Stimulated activated CD4-positive, alpha-beta T cell treated with anti-CD3 and anti-CD28 coated beads, Interleukin-4, amount 100 ng/mL, for 48 hours (primary cell): ENCODE measurements at places on chromosomes 3 and 15.

- DNase-seq, result no peak
These were observed 88.2 kb downstream of the UNC13C start for GRCh38 chr15:54066403-54066802.

DNA sequence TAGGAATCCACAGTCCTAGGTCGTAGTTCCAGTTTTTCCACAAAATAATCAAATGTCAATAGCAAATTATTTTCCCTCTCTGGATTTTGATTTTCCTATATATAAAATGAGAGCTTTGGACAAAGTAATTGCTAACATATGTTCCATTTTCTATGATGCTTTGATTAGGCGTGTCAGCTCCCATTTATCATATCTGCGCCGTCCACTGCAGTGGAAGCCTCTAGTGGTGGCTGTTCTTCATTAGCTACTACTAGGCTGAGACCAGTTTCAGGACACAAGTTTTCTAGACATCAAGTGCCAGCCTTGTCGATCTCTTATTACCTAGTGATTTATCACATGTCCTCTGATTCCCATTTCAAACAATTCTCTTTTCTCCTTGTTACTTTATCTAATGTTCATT, 271.5 kb downstream of the TUSC7 start:
- DNase-seq, result no peak

- DNase-seq, result no peak
These were observed 314.0 kb upstream of the THBS1 start for GRCh38 chr15:39266890-39267289.

DNA sequence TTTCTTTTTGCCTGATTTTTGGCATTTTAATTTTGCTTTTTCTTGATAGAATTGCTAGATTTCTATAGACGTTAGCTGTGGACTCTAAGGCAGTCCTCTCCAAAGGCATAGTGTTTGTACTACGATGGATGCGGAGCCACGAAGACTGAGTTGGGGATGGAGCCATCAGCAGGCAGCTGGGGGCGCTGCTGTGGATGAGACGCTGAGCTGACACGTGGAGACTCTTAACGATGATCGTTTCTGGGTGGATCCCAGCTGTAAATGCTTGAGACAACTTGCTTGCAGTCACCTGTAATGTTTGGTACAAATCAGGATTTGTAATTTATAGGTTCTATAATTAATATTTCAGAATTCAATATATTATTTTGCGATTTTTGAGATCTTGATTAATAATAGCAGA, 13.3 kb upstream of the PPP1R2 start:
- no peak for DNase-seq
